ENCODE measurements at places on chromosomes 1 and 21.

GRCh38 chr1:237170149-237170548, 128.2 kb downstream of the RYR2 start:
- no peak for DNase-seq

DNA sequence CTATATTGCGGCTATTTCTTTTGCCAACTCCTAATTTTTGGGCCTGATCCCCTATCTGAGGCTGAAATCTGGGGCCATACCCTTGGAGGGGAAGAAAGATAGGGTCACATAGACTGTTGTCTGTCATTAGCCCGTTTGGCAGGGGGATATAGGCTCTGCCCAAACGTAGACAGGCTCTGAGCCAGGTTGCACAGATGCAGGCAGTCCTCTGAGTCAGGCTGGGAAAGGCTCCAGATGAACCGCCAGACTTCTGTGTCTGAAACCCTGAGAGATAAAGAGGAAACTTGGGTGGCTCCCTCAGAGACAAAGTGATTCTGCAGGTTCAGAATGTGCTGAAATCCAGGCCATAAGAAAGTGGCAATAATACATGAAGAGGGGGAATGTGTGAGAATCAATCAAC, 4.0 kb upstream of the CAP1 start:
- DNase-seq = no peak

- DNase-seq = no peak
These were observed at the start of gene C1orf116 for GRCh38 chr1:207032528-207033017. Gene C1orf116 (minus strand): TSS chr1:207032756. CDS start chr1:207027598, 5,158 bp downstream.

DNA sequence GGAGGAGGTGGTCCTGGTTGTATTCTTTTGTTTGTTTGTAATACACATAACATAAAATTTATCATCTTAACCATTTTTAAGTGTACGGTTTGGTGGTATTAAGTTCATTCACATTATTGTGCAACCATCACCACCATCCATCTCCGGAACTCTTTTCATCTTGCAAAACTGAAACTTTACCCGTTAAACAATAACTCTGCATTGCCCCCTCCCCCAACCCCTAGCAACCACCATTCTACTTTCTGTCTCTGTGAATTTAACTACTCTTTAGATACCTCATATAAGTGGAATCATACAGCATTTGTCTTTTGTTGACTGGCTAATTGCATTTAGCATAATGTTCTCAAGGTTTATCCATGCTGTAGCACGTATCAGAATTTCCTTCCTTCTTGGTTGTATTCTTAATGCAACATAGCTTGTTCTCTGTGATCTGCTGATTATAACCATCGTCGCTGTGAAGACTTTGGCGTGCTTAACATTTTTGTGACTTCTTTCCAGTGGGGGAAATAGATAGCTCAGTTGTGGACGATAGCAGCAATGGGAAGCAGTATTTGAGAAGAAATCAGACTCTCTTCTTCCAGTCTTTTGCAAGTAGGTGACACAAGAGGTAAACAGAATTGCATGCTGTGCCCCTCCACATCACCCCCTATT, 117.5 kb upstream of the HOOK1 start:
- DNase-seq = peak; percentile 2

DNA sequence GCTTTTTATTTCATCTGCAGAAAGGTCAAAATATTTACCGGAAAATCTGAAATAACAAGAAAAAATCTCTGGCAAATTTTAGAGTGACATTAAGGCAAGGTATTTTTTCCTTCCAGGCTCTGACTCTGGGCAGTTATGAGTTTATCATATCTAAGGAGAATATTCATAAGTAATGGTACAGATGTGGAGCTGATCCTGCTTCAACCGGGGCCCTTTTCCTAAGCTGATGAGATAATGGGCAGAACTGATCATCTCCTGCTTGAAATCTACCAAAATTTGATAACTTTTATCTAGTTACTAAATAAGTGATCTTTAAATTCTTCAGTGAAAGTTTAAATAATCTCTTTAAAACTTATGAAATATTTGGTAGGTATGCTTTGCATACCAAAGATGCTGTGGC, 211.6 kb downstream of the COL11A1 start:
- no peak for DNase-seq

DNA sequence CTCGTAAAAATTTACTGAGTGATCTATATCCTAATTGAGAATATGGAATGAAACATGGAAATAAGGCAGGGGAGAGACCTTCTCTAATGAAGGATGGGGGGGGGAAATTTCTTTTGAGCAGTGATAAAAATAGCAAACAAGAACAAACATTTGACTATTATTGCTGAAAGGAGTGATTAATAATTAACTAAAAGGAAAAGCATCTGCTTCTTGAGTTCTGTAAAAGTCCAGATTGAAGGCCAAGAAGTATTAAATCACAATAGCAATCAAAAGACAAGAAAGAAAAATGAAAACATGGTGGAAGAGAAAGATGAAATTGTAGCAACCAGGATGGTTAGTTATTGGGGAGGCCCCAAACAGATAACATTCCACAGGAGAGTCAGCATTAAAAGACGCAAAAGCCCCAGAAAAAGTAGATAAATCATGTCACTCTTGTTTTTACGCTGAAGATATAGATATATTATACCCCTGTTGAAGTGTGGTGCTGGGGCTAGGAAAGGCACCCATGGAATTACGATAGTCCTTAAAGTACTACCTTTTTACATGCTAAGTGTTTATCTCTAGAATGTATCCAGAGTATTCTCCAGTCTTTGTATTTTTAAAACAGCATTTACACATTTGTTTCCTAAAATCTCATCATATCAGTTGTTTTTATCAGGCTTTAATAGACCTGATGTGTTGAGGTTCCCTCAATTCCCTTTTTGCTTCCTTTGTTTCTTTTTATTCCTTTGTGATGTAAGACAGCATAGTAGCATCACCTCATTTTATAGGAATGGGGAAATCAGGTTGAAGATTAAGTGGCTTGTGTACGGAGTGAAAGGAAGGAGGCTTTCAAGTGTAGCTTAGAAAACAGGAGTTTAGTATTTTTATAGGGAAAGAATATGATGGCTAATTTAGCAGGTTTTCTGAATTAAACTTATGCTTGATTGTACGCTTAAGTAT, 28.9 kb downstream of the DISP1 start:
- DNase-seq = no peak

GRCh38 chr1:170296642-170297041, 150.9 kb downstream of the NTMT2 start:
- DNase-seq = no peak

GRCh38 chr1:32719681-32720275, 17.2 kb upstream of the SYNC start:
- no peak for DNase-seq

Measured in stimulated activated CD4-positive, alpha-beta T cell treated with anti-CD3 and anti-CD28 coated beads, TNF-alpha, amount 100 ng/mL, for 24 hours (primary cell).